ENCODE measurements at places on chromosomes 3 and 15. TPM values are rescaled to one million over a fixed set of nuclear protein-coding genes. Genes with fewer than 3 reads are reported as not detected.
A peak's percentile ranks its signal among the peaks of the same experiment; 100 is the strongest.

- H3K27me3 ChIP-seq, result no peaks in the 10 kb centered on the region
- no peak overlapping the region for H3K27ac ChIP-seq
- no peaks in the 10 kb centered on the region for H3K4me1 ChIP-seq
- DNase-seq, result no peak
Observed at GRCh38 chr3:142081178-142081577, 68.2 kb downstream of the TFDP2 start.

DNAJA4 gene
- 27.8 TPM for total RNA-seq

GOLGA6L4 gene
- 0.66 TPM for total RNA-seq

DNA sequence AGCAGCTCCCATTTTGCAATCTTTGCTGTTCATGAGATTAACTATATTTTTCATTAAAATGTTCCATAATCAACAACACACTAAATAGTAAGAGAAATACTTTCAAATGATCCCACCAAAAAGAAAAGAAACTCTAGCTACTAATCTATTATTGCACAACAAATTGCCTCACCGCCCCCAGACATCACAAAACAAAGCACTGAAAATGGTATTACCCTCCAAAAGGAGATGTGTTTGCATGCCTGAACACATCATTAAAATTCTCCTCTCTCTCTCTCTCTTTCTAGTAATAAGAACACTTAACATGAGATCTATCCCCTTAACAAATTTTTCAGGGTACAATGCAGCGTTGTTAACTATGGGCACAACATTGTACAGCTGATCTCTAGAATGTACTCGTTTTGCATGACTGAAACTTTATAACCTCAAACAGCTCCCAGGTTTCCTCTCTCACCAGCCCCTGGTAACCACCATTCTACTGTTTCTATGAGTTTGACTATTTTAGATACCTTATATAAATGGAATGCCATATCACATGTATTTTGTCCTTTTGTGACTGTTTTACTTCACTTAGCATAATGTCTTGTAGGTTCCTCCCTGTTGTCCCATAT is 33.1 kb downstream of the WNT5A start:
- no peak overlapping the region for H3K4me3 ChIP-seq
- no peak for DNase-seq
- H3K36me3 ChIP-seq, result no peaks in the 10 kb centered on the region
- peaks cover 4% of the 10 kb centered on the region for H3K4me1 ChIP-seq
- H3K27me3 ChIP-seq, result no peaks in the 10 kb centered on the region

GRCh38 chr15:74725845-74726773 is 781 bp upstream of the CYP1A1 start:
- H3K4me3 ChIP-seq, result peak overlapping the region; percentile 34
- DNase-seq, result no peak
- peaks cover 15% of the 10 kb centered on the region for H3K4me1 ChIP-seq
- H3K27me3 ChIP-seq, result peaks cover 53% of the 10 kb centered on the region
- no peak overlapping the region for H3K27ac ChIP-seq
